ENCODE measurements at places on chromosomes 3 and 15.

- DNase-seq: no peak
Observed at GRCh38 chr15:63136742-63137141, 15.1 kb downstream of the LACTB start.

GRCh38 chr3:24242012-24242698, 252.5 kb downstream of the THRB start:
- peak; percentile 44 for DNase-seq

- peak; percentile 77 for DNase-seq
Observed at GRCh38 chr15:45637552-45638033, 2.8 kb downstream of the SQOR start.

GRCh38 chr3:151563305-151563704, 102.4 kb upstream of the IGSF10 start:
- DNase-seq: no peak

- DNase-seq: no peak
Observed at GRCh38 chr3:48423883-48424695, 5.8 kb downstream of the PLXNB1 start.

DNA sequence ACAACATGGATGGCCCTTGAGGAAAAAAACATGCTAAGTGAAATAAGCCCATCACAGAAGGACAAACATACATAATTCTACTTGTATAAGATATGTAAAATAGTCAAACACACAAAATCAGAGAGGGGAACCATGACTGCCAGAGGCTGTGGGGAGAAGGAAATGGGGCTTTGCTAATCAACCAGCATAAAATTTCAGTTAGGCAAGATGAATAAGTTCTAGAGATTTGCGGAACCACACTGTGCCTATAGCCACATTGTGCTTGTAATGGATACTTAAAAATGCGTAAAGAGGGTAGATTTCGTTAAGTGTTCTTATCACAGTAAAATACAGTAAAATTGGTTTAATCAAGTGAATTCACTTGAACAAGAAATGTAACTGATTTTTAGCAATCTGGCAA, 33.7 kb upstream of the SPTBN5 start:
- no peak for DNase-seq

GRCh38 chr3:101273156-101273555, 47.2 kb downstream of the IMPG2 start:
- DNase-seq: no peak

DNA sequence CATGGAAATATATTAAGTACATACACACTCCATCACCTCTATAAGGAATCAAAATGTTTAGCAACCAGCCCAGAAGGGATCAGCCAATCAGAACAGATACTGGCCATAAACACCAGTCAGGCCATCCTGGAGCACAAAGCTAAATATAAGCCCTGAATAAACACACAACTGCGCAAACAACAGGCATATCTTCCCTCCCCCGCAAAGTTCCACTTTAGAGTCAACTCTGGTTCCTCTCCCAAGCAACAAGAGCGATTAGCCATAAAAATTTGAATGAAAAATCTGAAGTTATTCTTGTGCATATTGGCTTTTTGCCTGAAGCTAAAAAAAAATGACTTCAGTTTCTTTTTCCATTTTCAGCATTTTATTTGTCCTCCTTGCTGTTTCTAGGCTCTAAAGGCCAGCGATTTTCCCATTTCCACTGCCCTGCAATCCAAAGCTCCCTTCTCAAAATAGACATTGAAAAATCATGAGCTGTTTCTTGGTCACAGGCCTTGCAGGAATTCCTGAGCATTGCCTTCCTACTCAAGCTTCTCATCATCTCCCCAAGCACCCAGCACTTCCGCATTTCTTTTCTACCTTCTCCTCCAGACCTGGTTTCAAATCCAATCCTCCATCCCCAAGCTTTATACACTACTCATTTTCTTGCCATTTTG, 247.9 kb downstream of the ZMAT3 start:
- no peak for DNase-seq

- DNase-seq: no peak
Observed at GRCh38 chr3:55357796-55358195, 129.3 kb downstream of the WNT5A start.

GRCh38 chr3:87507753-87508152, 231.4 kb upstream of the POU1F1 start:
- DNase-seq: no peak

All from A549 (cell line).